ENCODE measurements at places on chromosomes 5 and 9.
A peak's percentile ranks its signal among the peaks of the same experiment; 100 is the strongest.

DNA sequence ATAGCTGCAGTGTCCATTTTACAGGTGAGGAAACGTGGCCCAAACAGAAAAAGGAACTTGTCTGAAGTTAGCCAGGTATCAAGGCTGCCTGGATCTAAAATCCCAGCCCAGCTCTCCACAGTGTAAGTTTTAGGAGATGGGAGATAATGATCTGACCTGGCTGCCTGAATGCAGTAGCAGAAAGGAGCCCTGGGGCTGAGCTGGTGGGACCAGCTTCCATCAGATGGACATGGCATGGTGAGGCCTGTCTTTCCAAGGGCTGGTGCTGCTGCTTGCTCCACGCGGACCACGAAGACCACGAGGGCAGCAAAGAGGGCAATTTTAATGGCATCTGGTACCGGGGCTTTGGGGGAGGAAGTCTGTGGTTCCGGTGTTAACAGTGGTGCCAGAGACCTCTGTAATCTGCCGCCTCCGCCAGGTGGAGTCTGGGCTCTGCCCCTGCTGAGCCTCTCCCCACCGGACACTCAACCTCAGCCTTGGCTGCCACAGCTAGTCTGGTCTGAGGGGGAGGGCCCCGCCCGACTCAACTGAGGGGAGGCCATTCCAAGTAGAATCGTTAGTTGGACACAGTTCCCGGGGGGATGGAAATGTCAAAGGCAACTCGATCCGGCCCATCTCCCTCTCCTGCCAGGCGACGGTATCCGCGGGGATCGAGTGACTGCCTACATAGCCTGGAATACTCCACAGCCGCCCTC lies 650 bp downstream of the MYORG start:
- peak; percentile 57 for DNase-seq

DNA sequence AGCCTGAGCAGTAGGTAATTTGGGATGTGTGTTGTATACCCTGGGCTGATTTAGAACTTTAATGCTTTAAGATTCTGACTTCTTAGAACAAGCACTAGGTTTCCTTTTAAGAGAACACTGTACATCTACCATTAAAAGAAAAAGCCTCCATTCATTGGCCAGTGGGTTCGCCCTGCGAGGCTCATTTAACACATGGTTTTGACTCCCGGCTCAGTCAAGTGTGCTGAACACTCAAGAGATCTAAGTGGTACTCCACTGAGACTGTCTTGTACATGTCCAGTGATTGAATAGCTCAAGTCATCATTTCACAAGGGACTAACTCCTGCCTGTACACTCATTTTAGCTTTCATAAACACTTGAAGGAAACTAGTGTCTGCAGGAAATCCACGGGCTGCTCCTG lies 3.9 kb downstream of the FUBP3 start:
- DNase-seq, result no peak

GRCh38 chr5:138454121-138454520 lies 11.2 kb upstream of the EGR1 start:
- DNase-seq, result no peak

- DNase-seq, result no peak
Observed at GRCh38 chr9:19255821-19256220, 25.3 kb downstream of the DENND4C start.

DNA sequence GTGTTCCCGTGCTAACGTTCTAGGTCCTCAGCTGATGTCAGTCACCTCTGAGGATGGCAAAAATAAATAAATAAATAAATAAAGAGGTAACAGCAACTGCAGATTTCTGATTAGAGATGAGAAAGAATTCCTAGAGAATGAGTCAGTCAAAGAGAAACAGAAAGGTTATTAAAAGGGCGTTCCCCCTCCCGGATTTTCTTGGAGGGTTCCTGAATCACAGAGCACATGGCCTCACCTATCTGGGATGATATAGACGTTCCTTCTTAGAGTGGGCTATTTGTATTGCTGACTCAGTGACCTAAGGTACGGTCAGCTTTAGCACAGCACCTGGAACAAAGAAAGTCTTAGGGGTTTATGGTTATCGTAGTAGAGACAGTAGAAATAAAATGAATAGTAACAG lies 30.6 kb downstream of the HTR4 start:
- no peak for DNase-seq

GRCh38 chr5:54915466-54916027 lies 69.8 kb downstream of the ESM1 start:
- no peak for DNase-seq

DNA sequence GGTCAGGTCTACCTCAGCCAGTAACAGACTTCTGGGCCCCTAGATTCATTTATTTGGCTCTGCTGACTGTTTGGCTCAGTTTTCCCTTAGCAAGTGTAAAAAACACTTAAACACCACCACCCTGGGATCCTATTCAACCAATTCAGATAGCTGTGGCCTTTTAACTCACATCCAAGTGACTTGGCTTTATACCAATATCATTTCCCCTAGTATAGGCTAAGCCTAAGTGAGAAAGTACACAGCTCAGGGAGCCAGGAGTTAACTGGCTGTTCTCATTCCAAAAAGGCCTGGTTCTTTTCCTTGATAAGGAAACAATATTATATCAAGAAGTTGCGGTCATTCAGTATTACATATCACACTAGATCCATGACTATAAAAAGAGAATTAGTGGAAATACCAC lies 163.5 kb downstream of the ARL15 start:
- DNase-seq, result no peak

- no peak for DNase-seq
Observed at GRCh38 chr5:150386024-150386855, 26.5 kb downstream of the CD74 start.

- DNase-seq, result no peak
Observed at GRCh38 chr5:56567278-56567677, 248.1 kb upstream of the MAP3K1 start.

- no peak for DNase-seq
Observed at GRCh38 chr5:150137997-150138396, 17.6 kb downstream of the PDGFRB start.

DNA sequence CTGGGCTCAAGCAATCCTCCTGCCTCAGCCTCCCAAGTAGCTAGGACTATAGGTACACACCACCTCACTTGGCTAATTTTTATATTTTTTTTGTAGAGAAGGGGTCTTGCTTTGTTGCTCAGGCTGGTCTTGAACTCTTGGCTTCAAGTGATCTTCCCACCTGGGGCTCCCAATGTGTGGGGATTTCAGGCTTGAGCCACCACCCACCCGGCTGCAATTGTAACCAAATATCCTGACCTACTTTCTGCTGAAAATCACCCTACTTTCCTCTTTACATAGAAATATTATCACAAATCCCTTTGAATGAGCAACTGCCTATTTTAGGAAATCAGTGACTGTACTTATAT lies 59.6 kb upstream of the ZNF608 start:
- DNase-seq, result no peak

- no peak for DNase-seq
Observed at GRCh38 chr5:77770293-77771005, 5.7 kb downstream of the TBCA start.

- no peak for DNase-seq
Observed at GRCh38 chr5:124895236-124895635, 148.8 kb upstream of the ZNF608 start.

DNA sequence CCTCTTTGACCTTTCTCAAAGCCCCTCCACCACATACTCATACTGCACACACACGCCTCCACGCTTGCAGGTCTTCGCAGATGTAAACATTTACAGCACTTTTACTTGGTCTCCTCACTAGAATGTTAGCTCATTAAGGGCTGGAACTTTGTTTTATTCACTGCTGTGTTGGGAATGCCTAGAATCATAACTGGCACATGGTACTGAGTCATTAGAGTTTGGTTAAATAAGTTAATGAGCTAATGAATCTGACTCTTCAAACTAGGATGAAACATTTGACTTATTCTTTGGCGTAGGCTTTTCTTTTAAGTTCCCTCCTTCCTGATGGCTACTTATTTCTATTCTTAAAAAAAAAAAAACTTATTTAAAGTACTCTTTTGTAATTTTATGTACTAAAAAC lies 28.9 kb downstream of the MAN2A1 start:
- DNase-seq, result no peak

DNA sequence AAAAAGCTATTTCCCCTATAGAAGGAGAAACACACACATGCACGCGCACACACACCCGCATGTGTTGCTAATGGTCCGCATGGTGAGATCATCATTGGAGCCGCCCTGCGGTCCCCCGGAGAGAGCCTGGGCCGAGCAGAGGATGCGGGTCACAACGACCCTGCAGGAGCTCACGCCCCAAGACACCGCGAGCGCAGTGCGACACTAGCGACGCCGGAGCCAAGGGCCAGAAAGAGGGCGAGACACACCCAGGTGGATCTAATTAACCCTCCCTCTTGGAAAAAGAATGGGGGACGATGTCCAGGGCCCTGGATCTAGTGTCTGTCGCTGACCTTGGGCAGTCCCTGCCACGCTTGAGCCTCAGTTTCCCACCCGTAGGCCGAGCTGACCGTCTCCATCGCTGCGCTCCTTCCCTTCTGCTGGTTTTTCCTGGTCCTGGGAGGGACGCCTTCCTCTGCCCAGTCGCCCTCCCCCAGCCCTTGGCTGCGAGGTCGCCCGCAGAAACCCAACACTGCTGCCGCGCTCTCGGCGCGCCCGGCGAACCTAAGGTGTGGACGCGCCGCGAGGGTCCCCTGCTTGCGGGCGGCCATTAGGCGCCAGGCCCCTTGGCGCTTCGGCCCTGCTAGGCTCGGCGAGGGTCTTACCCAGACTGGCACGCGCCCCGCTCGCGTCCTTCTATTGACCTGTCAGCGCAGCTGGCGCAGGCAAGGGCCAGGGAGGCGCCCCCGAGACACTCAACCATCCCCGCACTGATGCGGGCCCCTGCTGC lies 47.5 kb upstream of the RNF20 start:
- no peak for DNase-seq

DNA sequence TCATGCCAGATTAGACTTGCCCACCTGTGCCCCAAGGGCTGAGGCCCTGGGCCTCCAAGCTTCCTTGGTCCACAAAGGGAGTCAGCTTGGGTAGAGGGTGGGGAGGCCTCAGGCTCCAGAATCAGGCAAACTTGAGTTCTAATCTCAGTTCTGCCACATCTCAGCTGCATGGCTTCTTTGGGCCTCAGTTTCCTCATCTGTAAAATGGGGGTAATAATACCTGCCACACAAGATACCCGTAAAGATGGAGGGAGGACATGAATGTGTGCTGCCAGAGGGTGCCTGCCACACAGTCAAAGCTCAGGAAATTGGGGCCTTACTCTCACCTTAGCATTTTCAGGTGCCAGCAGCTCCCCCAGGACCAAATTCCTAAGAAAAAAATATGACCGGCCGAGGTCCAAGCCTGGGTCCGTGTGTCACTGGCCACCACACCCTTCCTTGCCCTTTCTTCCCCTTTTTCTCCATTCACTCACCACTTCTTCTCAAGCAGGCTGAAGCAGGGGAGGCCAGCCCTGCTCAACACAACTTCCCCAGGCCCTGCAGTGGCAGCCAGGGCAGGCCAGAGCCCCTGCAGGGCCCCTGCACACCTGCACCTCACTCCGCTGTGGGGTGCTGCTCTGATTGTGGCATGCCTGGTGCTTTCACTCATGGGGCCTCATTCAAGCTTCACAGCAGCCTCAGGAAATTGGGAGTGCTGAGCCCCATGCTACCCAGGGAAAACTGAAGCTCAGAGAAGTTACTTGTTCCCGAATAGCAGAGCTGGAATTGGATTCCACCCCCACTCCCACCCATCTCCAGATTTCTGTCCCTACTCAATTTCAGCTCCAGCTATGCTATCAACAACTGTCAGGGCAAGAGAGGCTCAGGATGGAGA lies 3.9 kb downstream of the RGS14 start:
- DNase-seq, result no peak

DNA sequence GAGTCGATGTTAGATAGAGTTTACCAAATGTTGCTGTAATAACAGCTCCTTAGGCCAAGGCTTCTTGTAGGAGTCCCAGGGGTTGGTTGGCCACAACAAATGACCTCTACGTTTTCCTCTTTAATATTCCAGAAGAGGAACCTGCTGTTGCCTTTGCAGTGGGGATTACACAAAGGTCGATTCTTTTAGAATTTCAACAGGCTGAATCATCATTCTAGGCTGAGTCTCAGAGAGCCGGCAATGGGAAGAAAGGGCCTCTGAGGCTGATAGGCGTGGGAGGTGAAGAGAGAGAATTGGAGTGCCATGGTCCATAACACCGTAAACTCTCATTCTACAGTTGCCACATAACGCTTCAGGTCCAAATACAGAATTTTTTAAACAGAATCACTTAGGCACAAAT lies 405.9 kb upstream of the DAP start:
- DNase-seq, result no peak

- no peak for DNase-seq
Observed at GRCh38 chr9:21160178-21160577, 6.3 kb downstream of the IFNA21 start.

Data from CD8-positive, alpha-beta memory T cell (primary cell).